Vagina (tissue), 2 donors: ENCODE measurements at places on chromosomes 16 and 17.

GRCh38 chr17:9389111-9389527, 186.5 kb downstream of the STX8 start:
- DNase-seq: no peak

- no peak for DNase-seq
Measured at GRCh38 chr17:58686980-58687379, 4.9 kb downstream of the TEX14 start.

DNA sequence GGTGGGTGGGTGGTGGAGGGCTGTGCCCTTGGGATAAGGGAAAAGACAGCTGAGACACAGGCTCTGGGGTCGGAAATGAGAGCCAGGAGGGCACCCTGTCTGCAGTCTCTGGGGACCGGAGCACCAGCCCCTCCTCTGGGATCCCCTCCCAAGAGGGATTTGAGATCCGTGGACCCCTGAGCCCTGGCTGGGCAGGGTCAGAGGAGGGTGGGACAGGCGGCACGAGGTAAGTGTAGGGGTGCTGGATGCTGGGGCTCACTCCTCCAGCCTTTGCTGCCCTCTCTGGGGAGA, 425 bp downstream of the SGSH start:
- no peak for DNase-seq

DNA sequence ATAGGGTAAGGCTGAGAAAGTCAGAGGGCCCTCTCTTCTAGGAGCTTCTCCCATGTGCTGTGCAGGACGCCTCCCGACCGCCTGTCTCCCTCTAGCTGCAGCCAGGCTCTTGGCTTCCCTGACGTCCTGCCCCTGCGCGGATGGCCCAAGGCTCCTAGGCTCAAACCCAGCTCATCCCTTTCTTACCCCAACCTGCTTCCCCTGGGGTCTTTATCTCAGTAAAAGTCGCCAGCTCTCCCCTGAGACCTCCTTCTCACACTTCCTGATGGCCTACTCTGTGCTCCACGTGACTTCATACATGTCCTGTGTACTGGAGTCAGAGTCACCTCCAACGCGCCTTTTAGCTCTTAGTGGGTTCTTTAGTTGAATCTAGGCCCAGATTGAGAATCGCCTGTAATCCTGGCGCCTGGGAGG, 1.1 kb upstream of the ZNF747 start:
- DNase-seq: no peak

DNA sequence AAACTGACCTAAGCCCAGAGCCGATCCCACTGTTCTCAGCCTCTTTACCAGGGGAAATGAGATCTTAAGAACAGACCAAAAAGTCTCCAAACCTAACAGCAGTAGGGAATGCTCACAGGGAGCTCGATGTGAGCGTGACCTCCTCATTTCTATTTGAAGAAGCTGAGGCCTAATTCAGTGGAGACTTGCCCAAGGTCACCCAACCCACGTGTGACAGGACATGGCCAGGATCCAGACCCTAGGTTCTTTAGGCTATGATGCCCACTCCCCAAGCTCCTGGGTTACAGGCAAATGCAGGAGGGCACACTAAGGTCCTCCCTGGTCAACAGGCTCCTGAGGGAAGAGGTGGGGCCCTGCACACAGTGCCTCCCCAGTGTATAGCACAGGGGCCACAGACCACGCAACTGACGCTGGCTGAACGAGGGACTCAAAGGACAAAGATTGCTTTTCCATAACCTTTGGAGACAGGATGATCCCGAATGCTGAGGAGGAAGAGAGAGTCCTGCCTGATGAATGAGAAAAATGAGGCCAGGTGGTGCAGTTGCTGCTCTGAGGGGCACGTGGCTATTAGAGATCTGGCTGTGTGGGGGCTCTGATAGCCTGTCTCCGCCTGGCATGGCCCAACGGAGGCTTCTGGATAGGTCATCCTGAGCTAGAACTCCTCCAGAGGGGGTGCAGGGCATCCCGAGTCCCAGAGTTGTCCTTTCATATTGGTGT, 24.0 kb downstream of the MAP3K14 start:
- DNase-seq: no peak

DNA sequence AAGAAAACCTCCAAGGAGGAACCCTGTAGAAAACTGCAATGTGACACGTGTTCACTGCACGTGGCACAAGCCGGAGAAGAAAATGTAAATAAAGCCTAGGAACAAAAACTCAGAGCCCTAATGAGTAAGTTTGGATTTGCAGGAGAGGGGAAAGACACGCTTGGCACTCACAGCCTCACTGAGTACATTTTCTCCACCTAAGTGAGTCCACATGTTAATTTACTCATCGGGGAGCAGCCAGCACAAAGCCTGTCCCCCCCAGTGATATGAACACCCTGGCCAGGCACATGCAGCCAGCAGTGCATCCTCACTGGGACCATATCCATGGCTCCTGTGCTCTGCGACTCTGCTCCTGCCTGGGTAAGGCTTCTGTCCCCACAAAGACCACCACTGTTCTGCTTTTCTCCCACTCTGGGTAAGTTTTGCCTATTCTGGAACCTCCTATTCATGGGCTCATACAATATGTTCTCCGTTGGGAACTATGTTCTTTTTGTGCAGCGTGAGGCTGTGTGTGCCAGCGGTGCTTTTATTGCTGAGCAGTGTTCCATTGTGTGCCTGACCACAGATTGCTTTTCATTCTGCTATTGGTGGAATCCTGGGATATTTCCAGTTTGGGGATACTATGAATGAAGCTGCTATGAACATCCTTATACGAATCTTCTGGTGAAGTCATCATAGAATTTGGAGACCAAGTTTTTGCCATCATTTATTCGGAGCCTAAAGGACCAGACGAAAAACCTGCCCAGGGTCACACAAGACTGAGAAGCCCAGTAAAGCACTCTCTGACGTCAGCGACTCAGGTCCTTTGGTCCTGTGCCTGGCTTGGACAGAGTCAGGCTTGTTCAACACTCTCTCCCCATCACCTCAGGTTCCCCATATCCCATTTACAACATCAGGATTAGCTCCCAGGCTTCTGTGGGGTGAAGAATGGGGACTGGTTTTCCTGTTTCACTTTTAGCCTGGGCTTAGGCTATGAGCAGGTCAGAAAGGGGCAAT, 53.3 kb downstream of the RNF112 start:
- DNase-seq: no peak
